ENCODE measurements at places on chromosomes 3 and 15.
A peak's percentile ranks its signal among the peaks of the same experiment; 100 is the strongest.

DNA sequence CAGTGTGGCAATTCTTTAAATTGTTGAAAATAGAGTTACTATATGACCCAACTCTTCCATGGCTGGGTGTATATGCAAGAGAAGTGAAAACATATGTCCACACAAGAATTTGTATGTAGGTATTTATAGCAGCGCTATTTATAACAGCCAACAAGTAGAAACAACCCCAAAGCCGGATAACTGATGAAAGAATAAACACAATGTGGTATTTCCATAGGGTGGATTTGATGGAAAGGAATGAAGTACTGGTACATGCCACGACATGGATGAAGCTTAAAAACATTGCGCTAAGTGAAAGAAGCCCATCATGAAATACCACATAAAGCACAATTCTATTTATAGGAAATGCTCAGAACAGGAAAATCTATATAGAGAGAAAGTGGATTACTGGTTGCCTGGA lies 554.5 kb downstream of the AGBL1 start:
- no peak for DNase-seq

DNA sequence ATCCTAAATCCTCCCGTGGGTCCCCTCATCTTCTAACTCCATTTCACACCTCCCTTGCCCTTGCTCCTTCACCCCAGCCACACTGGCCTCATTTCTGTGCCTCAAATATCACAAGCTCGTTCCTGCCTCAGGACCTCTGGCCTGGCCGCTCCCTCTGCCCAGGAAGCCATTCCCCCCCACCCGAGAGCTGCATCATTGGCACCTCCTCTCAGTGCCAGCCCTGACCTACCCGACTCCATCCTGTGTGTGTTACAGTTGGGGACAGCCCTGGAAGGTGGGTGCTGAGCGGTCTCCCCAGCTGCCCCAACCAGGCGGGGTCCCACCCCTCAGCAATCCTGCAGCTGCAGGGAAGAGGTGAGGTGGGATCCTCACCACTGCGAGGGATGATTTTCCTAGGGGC lies 14.5 kb downstream of the PLXND1 start:
- DNase-seq: no peak

DNA sequence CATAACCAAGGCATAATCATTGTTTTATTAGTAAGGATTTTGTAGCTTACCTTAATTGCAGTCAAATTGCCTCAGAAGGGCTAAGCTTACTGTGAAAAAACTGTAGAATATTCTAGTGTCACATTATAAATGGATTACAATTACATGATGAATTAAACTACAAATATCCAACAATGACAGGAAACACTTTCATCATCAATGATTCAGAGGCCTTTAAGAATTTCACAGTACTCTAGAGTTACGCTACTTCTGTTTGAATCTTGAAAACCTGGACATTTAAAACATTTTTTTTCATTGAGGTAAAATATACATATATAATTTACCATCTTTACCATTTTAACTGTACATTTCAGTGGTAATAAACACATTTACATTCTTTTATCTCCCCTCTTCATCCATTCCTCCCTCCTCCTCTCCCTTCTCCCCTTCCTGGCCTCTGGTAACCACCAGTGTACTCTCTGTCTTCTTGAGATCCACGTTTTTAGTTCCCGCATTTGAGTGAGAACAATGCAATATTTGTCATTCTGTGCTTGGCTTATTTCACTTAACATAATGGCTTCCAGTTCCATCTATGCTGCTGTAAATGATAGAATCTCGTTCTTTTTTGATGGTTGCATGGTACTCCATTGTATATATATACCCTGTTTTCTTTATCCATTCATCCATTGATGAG lies 54.7 kb downstream of the GJD2 start:
- no peak for DNase-seq

DNA sequence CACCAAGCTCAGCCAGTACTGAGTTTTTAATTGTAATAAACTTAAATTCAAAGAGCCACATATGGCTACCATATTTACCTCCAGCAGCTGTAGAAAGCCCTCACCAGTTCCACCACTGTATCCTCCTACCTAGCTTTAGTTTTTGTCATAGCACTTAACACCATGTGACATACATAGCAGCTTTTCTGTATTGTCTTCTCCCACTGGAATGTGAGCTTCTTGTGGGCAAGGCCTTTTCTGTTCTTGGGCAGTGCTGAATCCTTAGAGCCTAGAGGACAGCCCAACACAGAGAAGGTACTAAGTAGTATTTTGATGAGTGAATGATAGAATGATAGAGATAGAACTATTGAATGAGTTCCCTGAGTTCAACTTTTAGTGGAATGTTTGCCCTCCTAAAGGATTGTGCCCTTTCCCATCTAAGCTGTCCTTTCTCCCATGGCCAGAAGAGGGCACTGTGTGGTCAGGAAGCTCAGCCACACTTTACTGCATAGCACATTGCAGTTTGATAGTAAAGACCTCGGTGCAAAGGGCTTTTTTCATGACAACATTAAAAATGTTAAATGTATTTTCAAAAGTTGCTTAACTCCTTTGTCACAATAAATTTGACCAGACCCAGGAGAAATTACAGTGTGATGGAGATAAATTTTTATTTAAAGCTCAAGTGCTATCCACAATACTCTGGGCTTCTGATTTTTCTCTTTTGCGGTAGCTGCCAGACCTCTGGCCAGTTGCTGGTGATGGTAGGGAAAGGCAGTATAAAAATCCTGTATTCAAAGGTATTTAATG lies 115.8 kb downstream of the GHSR start:
- DNase-seq: peak; percentile 21

DNA sequence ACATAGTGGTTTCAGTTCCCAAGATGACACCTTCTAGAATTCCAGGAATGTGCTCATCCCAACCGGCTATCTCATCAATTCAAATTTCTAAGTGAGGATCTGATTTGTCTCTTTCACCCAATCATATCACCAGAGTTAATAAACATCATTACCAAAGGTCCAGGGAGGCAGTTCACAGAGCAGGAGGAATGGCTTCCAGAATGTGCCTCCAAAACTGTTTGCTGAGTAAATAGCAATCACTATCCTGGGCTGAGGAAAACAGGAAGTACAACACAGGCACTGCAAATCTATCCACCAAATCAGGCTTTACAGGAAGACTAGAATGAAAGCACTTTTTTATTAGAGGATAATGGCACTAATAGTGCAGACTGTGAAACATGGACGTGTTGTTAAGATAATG lies 61.5 kb downstream of the OSBPL10 start:
- DNase-seq: no peak

DNA sequence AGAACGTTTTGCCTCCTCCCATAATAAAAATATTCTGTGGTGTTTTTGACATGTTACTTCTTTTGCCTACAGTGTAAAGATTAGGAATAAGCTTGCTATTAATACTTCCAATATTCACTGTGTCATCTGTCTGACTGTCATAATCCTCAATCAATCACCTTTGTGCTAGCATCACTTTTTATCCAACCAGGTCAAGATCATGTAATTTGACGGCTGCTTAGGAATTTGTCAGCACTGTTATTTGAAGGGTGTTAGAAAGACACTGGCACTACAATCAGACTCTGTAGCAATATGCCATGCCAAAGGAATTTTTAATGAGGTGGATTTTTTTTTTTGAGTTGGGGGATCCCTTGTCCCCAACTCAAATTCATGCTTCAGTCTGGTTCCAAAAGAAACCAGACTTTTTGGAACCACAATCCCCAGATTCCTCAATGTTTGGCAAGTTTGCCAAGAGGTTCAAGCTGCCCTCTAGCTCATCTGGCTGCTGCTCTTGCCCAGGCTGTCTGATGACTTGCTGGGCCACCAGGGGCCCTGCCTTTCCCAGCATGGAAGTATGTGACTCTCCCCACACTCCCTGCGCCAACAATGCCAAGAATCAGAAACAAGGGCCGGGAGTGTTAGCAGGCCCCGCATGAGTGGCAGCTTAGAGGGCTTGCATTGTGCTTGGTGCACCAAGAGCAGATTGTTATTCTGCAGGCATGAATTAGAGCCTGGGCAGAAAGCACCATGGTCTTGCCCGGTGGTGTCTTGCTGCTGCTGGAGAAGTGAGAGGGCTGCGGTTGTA lies 58.6 kb upstream of the TSC22D2 start:
- no peak for DNase-seq

- DNase-seq: no peak
Measured at GRCh38 chr15:93034512-93034911, 54.5 kb downstream of the RGMA start.

DNA sequence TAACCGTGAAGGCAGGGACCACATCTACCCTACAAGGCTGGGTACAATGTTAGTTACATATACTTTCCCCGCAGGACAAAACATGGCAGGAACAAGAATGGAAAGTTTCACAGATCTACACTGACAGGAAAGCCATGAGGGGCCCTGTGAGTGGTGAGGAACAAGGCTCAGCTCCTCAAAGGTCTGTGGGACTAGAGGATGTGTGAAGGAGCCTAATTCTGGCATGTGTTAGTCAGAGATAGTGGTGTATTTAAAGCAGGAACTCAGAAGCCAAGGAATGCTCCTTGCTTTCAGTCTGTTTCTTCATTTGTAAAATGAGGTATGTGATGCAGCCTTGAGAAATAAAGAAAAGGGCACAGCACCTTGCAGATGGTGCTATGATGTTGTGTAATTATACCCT lies 25.1 kb downstream of the ETV5 start:
- no peak for DNase-seq

GRCh38 chr15:44971036-44971435 lies 14.5 kb downstream of the TERB2 start:
- no peak for DNase-seq

DNA sequence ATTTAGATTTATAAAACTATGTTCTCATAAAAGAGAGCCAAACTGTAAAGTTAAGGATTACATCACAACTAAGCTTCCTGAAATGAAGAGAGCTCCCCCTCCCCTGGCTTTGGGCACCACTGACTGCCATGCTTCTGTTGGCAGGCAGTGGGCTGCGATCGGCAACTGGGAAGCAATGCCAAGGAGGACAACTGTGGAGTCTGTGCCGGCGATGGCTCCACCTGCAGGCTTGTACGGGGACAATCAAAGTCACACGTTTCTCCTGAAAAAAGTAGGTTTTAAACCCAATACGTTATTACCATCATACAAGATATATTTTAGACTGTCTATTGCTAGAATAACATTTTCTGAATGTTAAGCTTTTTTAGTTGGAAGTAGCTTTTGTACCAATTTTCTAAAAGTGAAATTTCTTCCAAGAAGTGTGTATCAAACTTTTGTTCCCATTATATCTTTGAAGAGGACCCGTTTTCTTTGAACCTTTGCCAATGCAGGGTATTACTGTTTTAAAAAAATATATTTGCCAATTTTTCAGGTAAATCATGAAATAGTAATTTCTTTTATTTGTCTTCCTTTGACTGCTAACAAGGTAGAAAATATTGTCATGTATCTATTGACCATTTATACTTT lies 184.1 kb downstream of the ADAMTSL3 start:
- DNase-seq: no peak

- DNase-seq: no peak
Measured at GRCh38 chr15:51405693-51406523, 64.5 kb downstream of the GLDN start.

DNA sequence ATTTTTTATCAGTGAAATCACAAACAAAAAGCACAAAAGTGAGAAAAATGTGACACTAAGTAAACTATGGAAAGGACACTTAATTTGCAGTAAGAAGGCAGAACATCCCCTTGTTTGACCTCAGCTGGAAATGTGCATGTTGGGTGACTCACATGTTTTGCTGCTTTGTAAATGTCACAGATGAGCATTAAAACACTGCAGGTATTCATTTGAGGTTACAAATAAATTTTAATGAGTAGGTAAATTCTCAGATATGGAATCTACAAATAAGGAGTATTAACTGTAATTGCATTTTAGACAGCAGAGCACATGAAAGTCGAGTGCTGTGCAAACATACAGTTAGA lies 20.3 kb downstream of the CHMP2B start:
- no peak for DNase-seq

DNA sequence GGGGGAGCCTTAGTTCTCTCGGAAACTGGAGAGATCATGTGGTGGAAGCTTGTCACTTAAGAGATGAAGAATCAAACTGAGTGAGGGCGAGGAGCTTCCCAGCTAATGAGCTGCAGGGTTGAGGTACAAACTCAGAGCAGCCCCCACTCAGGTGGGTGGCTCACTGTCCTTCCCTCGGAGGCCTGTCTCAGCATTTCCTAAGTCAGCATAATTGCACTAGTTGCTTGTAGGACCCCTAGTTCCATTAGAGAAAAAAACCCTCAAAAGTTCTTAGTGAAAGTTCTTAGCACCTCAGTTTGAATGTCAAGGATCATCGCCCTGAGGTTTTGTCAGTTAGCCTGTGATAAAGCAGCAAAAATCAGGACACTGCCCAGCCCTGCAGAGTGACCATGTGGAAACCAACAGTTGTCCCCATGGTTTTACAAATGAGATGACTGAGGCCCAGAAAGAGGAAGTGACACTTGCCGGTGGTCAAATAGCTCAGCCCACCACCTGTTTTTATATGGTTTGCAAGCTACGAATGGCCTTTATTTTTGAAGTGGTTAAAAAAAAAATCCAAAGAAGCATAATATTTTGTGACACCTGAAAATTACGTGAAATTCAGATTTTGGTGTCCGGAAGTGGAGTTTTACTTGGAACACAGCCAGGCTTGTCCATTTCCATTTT lies 11.9 kb downstream of the SMAD6 start:
- no peak for DNase-seq

DNA sequence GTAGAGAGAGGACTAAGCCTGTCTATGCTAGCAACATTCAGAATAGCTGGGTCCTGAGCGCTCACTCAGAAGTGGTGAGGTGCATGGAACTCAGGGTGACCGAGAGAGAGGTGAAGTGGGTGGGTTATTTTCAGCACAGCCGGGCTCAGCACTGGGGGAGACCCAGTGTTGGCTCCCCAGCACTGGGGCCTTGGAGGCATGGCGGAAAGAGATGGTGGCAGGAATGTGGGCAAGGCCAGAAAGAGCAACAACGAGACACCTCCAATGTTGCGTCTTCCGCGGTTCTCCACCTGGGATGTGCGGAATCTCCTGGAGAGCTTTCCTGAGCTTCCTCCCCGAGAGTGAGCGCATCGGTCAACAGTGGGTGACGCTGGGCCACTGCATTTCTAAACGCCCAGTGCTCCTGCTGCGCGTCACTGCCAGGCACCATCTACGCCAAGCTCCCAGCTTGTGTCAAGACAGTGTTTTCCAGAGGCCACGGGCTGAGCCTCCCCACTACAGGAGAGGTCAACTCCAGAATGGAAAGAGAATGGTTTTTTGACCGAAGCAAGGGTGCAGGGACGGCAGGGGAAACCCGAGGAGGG lies 148.4 kb downstream of the ADAMTS17 start:
- no peak for DNase-seq

DNA sequence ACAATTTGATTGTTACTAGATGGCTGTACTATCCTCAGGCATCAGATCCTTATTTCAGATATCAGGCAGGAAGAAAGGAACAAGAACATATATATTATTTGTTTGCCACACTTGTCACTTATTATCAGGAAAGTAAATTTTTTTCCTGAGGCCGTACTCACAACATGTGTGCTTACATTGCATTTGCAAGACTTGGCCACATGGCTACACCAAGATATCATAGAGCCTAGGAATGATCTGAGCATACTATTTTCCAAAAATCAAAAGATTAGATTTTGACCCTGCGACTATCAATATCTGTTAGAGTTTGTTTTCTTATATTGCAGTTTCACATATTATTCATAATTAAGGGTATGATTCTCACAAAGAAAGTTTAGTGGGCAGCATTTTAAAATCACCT lies 426.2 kb upstream of the BCHE start:
- DNase-seq: no peak
